ENCODE measurements at places on chromosomes 7 and 10. TPM values are rescaled to one million over a fixed set of nuclear protein-coding genes. Genes with fewer than 3 reads are reported as not detected.

DNA sequence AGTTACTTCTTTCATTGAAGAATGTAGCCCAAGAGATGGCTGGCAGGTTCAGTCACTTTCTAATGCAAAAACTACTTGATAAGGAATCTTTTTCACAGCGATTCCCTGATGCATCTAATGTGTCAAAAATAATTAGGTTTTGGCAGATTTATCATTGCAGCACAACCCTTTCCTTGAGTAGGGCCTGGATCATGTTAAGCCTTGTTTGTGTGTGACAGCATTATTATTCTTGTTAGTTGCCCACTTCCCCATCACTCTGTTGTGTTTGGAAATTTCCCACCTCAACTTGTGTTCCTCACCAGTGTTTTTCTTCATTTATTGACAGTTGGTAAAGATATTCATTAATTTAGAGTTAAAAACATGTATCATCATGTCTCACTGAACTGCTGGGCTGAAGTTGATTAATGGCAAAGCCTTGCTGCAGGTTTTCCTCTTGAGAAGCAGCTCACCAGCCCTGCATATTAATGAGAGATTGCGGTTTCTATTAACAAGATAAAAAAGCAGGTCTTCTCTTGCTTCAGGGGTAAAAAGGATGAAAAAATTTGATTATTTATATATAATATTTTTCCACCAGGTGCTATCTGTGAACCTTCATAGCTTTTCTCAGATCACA, 233.3 kb upstream of the MDFIC start:
- DNase-seq: no peak
- no peaks in the 10 kb centered on the region for H3K27me3 ChIP-seq
- H3K27ac ChIP-seq: no peak overlapping the region
- H3K36me3 ChIP-seq: no peaks in the 10 kb centered on the region

DNA sequence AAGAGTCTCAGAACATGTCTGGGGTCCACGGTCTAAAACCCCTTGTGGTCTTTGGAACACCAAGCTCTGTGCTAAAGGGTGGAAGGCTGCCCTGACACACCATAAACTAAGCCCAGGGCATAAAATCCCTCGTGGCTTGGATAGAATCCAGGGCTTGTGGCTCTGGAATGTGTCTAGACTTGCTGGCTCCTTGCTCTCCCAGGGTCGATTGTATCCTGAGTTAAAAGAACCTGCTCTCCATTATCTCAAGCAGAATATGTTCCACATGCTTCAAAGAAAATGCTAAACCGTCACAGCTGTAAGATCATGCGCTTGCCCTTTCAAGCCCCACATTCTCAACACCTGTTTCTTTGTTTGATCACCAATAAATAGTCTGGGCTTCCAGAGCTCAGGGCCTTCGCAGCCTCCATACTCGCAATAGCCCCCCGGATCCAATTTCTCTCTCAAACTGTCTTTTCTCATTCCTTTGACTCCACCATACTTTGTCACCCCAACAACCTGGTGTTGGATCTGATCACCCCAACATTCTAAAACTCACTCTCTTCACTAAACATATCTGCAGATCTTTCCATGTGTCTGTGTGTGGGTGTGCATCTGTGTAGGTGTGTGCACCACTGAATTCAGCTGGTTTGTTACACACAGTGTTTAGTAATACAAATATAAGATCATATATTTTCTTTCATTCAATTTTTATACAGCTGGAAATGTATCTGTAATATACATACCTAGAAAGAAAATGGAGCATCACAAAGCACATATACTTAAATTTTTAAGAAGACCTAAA, 238.5 kb downstream of the ZMYND11 start:
- no peaks in the 10 kb centered on the region for H3K36me3 ChIP-seq
- no peaks in the 10 kb centered on the region for H3K4me1 ChIP-seq
- peak; percentile 30 for DNase-seq
- no peaks in the 10 kb centered on the region for H3K27me3 ChIP-seq
- H3K4me3 ChIP-seq: no peak overlapping the region

DNA sequence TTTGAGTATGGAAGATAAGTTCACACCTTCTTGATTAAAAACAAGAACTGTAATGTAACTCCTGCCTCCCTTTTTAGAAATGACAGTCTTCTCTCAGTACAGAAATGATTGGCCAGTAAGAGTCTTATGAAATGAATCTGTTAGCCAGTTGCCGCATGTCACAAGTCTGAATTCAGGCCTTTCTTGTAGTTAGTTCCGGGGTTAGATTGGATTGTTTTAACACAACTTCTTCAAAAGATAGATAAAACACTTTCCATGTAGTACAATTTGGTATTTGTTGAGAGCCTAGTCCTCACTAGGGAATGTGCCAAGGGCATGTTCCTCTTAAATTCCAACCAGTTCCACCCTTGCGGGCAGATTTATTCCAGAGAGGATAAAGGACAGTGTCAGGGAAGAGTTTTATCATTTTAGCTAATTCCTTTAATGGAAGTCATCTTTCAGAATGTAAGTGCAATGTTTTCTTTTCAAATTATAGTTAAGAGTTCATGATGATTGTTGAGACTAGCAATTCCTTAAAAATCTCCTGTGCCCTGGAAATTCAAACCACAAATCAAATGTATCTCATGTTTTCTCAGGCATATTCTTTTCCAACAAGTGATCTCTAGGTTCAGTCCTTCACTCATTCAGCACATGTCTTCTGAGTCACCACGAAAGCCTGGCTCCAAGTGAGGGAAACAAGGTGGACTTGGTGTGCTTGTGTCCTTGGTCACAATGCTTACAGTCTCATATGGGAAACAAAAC, 4.1 kb downstream of the FHIP2A start:
- no peak for DNase-seq
- no peak overlapping the region for H3K4me3 ChIP-seq
- no peaks in the 10 kb centered on the region for H3K27me3 ChIP-seq
- H3K4me1 ChIP-seq: peaks cover 44% of the 10 kb centered on the region
- H3K27ac ChIP-seq: peak overlapping the region; percentile 1
- H3K36me3 ChIP-seq: no peaks in the 10 kb centered on the region

GRCh38 chr7:41955451-41955850, 252.6 kb upstream of the INHBA start:
- peaks cover 20% of the 10 kb centered on the region for H3K4me1 ChIP-seq
- DNase-seq: no peak
- no peaks in the 10 kb centered on the region for H3K27me3 ChIP-seq
- no peak overlapping the region for H3K27ac ChIP-seq
- no peak overlapping the region for H3K4me3 ChIP-seq

GRCh38 chr10:104642658-104643302, 1.7 kb downstream of the SORCS3 start:
- no peak overlapping the region for H3K4me3 ChIP-seq
- no peaks in the 10 kb centered on the region for H3K36me3 ChIP-seq
- no peaks in the 10 kb centered on the region for H3K27me3 ChIP-seq
- H3K27ac ChIP-seq: no peak overlapping the region

DNA sequence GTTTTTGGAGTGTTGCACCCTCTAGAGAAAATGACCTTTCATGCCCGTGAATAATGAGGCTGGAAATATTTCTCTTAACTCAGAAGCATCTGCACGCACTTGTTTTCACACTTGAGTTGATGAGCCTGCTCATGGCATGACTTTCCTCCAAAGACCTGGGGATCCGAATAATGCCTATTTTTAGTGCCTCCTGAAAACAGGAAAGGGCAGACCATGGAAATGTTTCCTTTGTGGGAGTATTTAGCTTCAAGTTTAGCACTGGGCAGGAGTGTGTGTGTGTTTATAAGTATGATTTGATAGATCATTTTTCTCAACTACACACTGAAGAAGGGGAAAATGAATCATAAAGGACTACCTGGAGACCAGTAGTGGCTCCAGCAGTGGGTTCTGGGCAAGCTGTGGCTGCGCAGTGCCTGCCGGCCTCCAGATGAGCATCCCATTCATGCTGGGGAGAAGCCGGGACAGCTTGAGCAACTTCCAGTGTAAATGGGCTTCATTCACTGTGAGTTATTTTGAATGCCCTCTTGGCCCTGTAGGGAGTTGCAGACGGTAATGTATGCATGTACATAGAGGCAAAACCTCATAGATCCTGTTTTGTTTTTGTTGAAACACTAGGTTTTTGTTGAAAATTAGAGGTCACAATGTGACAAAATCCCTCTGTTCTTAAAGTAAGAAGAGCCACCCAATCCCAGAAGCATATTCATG, 117.8 kb upstream of the INSYN2A start:
- no peaks in the 10 kb centered on the region for H3K4me1 ChIP-seq
- H3K36me3 ChIP-seq: no peaks in the 10 kb centered on the region
- no peaks in the 10 kb centered on the region for H3K27me3 ChIP-seq
- no peak overlapping the region for H3K27ac ChIP-seq
- DNase-seq: no peak
- no peak overlapping the region for H3K4me3 ChIP-seq

DNA sequence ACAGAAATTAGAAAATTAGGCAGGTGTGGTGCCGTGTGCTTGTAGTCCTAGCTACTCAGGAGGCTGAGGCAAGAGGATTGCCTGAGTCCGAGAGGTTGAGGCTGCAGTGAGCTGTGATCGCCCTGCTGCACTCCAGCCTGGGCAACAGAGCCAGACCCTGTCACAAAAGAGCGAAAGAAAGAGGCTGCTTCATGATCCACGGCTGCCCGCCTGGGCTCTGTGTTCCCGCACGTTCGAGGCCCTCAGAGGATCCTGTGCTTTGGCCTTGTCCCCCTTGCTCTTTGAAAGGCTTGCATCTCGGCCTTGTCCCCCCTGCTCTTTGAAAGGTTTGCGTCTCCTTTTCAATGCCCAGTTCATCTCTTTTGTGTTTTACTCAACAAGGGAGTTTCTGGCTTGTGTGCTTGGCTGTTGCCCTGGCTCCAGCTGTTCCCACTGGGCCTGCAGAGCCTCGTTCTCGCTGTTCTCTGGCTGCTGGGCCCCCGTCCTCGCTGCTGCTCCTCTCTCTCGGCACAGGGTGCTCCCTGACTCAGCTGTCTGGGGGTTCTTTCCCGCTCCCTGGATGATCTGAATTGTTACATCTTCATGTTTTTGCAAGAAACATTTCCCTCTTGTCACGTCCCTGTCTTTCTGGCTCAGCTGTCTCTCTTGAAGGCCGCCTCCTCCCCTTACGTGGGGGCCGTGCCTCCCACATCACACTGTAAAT, 45.1 kb upstream of the INPP5A start:
- H3K4me3 ChIP-seq: no peak overlapping the region
- DNase-seq: peak; percentile 21
- H3K27me3 ChIP-seq: no peaks in the 10 kb centered on the region
- H3K4me1 ChIP-seq: no peaks in the 10 kb centered on the region
- H3K27ac ChIP-seq: no peak overlapping the region
- H3K36me3 ChIP-seq: no peaks in the 10 kb centered on the region

DNA sequence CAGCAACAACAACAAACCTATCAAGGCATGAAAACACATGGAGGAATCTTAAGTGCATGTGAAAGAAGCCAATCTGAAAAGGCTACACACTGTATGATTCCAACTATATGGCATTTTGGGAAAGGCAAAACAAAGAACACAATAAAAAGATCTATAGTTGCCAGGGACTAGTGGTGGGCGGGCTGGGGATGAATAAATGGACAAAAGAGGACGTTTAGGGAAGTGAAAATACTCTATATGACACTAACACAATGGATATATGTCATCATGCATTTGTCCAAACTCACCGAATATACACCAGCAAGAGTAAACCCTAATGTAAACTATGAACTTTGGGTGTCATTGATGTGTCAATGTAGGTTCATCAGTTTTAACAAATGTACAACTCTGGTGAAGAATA, 89.1 kb downstream of the SEMA3E start:
- no peak overlapping the region for H3K27ac ChIP-seq
- no peak for DNase-seq
- H3K4me3 ChIP-seq: no peak overlapping the region

DNA sequence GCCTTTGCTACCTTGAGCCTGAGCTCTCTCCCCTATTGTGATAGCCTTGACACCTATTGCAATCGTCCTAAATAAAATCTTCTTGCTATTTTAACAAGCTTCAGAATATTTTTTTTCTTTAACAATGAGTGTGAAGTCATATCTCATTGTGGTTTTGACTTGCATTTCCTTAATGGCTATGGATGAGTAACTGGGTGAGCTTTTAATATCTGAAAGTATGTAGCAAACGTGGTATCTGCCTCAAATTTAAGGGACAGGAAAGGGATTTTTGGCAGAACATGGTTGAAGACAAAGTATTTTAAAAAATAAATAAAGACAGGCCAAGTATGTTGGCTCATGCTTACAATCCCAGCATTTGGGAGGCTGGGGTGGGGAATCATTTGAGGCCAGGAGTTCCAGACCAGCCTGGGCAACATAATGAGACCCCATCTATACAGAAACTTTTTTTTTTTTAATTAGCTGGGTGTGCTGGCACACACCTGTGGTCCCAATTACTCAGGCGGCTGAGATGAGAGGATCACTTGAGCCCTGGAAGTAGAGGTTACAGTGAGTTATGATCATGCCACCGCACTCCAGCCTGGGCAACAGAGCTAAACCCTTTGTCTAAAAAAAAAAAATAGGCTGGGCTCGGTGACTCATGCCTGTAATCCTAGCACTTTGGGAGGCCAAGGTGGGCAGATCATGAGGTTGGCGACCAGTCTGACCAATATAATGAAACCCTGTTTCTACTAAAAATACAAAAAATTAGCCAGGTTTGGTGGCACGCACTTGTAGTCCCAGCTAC, 319.3 kb upstream of the NRP1 start:
- DNase-seq: no peak
- H3K27me3 ChIP-seq: no peaks in the 10 kb centered on the region
- H3K4me3 ChIP-seq: no peak overlapping the region

GRCh38 chr10:95330966-95331453, 40.2 kb upstream of the PDLIM1 start:
- no peaks in the 10 kb centered on the region for H3K36me3 ChIP-seq
- H3K4me1 ChIP-seq: no peaks in the 10 kb centered on the region

GRCh38 chr10:56679578-56679977, 318.5 kb upstream of the ZWINT start:
- no peak overlapping the region for H3K4me3 ChIP-seq
- no peaks in the 10 kb centered on the region for H3K4me1 ChIP-seq
- no peak for DNase-seq
- H3K36me3 ChIP-seq: no peaks in the 10 kb centered on the region
- H3K27ac ChIP-seq: no peak overlapping the region

- no peaks in the 10 kb centered on the region for H3K27me3 ChIP-seq
- no peak overlapping the region for H3K27ac ChIP-seq
- no peak for DNase-seq
- H3K4me1 ChIP-seq: peaks cover 17% of the 10 kb centered on the region
Measured at GRCh38 chr7:134907639-134908038, 78.7 kb upstream of the AGBL3 start.

DNA sequence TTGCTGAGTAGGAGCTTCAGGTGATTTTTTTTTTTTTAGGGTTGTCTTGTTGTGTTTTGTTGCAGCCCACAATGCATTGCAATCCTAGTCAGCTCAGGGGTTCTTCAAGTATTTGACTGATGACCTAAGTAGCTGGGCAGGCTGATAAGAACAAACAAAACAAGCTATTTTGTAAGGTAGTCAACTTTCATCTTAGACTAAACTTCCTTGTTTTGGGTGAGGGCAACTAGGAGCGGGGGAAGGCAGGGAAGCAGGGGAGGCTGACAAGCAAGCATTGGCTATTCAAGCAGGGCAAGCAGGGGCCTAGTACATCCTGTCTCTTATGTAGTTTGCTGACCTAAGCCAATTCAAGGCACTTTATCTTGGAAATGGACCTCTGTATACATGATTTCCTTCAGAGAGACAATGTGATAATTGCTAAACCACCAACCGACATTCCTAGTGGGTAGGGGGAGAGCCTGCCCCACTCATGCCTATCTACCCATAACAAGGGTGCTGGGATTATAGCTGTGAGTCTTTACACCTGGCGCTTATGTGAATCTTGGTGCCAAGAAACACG, 163.3 kb upstream of the PRKCQ start:
- H3K27ac ChIP-seq: no peak overlapping the region
- no peak overlapping the region for H3K4me3 ChIP-seq
- no peaks in the 10 kb centered on the region for H3K4me1 ChIP-seq

The PTN gene
- total RNA-seq: 5.7 TPM

The ST8SIA6 gene
- not detected for total RNA-seq

The ZNF394 gene
- total RNA-seq: 21.4 TPM

All from body of pancreas (tissue), 4 donors.